Tibial nerve (tissue), 4 donors: ENCODE measurements at places on chromosomes 6 and 20.

DNA sequence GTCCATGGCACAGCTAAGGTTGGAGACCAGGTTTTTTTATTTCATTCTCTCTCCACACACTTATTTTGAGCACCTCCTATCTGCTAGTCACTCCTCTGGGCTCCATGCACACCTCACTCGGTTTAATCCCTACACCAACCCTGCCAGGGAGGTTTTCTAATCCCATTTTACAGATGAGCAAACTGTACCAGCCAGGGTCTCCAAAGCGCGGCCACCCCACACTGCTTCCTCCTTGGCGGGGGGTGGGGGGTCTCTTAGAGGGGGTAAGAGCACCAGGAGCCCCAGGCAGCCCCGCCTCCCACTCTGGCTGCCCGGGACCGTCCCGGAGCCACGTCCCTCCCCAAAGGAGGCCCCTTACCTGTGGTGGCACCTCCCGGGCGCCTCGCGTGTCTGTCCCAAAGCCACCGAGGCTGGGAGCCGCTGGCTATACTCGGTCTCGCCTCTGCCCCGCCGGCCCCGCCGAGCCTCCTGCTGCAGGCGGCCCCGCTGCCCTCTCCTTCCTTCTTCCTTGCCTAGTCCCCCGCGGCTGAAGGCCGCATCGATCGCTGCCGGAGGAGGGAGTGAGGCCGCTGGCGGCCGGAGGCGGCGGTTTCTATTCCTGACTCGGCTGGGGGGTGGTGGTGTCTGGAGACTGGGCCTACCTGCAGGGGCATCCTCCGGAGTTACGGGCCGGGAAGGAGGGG, at the start of gene KCNS1:
KCNS1 (minus strand) TSS at position 565 of the 683 bp plus-strand sequence. CDS start 1,891 bp downstream, outside the sequence.
- DNase-seq: no peak

GRCh38 chr6:62998022-62998421, 213.2 kb upstream of the FKBP1C start:
- DNase-seq: no peak

- peak; percentile 84 for DNase-seq
Measured at GRCh38 chr6:160088069-160088783, 33.4 kb upstream of the SLC22A1 start.

GRCh38 chr20:32580219-32580969, 4.7 kb downstream of the NOL4L start:
- no peak for DNase-seq
